ENCODE measurements at places on chromosomes 5 and 9. TPM values are rescaled to one million over a fixed set of nuclear protein-coding genes. Genes with fewer than 3 reads are reported as not detected.
A peak's percentile ranks its signal among the peaks of the same experiment; 100 is the strongest.

Gene ACOT12
- not detected for total RNA-seq

Gene KIF24
- total RNA-seq: 3.9 TPM

Gene FBP2
- not detected for total RNA-seq

Gene SPINK5
- 19.8 TPM for total RNA-seq

Gene SEPTIN8
- 58.6 TPM for total RNA-seq

Gene REEP5
- 35.4 TPM for total RNA-seq

Gene PDCD1LG2
- total RNA-seq: not detected

Gene AFAP1L1
- 0.36 TPM for total RNA-seq

DNA sequence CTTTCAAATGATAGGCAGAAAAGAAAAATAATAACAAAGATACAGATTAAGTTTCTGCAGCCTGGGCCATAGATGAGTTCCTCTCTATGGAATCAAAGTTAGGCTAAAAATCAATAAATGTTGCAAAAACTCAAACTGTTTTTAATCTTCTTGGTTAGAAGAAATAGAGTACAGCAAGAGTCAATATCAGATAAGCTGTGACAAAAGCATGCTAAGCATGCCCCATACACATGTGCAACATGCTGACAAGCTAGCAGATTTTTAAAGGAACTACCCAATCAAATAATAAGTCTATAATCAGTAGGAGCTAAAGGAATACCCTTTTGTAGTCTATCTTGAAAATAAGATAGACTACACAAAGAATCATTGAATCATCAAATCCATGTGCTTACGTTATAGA, 6.7 kb downstream of the ERP44 start:
- DNase-seq: no peak

DNA sequence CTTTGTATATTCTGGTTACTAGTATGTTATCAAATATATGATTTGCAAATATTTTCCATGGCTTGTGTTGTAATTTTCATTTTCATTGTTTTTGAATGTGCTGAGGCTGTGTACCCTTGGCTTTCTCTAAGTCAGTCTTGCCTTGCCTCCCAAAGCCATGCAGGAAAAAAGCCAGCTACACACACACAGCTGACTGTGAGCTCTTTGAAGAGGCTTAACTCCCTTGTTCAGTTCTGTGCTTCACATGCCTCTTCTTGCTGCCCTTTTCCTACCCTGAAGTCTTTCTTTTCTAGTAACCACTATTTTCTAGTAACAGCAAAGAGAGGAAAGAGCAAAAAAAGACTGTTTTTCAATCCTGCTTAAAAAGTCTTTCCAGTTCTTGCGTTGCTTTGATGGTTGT, 53.9 kb downstream of the KCNN2 start:
- DNase-seq: no peak

DNA sequence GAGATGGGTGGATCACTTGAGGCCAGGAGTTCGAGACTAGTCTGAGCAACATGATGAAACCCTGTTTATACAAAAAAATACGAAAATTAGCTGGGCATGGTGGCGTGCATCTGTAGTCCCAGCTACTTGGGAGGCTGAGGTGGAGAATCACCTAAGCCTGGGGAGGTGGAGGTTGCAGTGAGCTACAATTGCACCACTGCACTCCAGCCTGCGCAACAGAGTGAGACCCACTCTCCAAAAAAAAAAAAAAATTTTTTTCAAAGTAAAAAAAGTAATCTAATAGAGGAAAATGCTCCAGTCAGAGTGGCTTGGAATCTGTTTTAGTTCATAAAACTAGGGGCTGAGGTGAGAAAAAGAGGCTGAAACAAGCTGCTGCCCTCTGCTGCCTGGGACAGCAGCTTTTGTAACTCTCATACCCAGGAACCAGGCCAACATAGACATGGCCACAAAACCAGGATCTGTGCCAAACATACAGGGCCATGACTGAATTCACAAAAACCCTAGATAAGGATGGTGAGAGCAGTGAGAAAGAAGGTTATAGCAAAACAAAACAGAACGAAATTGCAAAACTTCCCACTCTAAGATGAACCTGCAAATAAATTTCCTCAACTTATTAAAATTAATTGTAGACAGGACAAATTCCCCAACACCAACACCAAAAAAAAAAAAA, 13.1 kb upstream of the DCAF12 start:
- no peak for DNase-seq

DNA sequence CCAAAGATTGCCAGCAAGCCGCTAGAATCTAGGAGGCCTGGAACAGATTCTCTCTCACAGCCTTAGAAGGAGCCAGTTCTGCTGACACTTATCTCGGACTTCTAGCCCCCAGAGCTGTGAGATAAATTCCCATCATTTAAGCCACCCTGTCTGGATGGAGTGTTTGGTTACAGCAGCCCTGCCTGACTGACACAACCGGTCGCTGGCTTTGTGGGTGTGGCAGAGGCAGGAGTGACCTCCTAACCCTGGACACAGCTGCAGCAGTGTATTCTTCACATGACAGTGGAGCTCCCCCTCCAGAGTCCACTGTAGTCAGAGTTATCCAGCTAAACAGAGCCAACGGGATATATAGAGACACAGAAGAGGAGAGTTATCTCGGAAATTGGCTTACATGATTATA, 21.2 kb upstream of the IL17B start:
- DNase-seq: no peak

- no peak for DNase-seq
Observed at GRCh38 chr5:71589903-71590302, 2.8 kb downstream of the MCCC2 start.

GRCh38 chr5:168578006-168578405, 1.2 kb downstream of the PANK3 start:
- DNase-seq: no peak

DNA sequence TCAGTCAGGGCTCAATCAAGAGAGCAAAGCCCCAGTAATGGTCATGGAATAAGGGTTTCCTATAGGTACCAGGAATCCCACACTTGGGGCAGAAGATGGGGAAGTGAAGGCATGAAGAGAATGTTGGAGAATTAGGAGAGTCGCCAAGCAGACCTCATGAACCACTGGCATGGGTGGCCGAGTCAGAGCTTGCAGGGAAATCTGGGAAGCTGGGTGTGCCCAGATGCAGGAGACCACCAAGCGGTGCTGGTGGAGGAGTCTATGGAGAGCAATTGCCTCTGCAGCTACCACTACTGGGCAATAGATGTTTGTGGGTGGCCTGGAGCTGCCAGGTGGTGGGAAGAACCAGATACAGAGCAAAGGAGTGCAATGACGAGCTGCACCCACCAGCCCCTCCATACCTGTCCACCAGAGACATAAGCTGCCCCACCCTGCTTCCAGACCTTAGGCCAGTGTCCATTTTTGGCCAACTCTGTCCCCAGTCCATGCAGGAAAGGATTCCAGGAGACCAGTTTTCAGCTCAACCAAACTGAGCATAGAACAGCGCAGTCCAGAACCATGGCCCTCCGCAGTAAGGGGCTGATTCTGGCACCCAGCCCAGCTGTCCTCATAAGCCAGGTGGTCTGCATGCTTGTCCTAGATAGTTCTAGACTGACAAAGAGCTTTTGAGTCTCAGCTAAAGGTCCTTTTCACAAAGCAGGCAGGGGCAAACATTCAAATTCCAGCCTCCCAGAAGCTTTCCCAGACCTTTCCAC, 323.9 kb downstream of the GADD45G start:
- no peak for DNase-seq

- DNase-seq: no peak
Observed at GRCh38 chr5:87081511-87082372, 185.9 kb upstream of the RASA1 start.

GRCh38 chr5:176736931-176737745, 73.2 kb upstream of the UNC5A start:
- DNase-seq: peak; percentile 47

DNA sequence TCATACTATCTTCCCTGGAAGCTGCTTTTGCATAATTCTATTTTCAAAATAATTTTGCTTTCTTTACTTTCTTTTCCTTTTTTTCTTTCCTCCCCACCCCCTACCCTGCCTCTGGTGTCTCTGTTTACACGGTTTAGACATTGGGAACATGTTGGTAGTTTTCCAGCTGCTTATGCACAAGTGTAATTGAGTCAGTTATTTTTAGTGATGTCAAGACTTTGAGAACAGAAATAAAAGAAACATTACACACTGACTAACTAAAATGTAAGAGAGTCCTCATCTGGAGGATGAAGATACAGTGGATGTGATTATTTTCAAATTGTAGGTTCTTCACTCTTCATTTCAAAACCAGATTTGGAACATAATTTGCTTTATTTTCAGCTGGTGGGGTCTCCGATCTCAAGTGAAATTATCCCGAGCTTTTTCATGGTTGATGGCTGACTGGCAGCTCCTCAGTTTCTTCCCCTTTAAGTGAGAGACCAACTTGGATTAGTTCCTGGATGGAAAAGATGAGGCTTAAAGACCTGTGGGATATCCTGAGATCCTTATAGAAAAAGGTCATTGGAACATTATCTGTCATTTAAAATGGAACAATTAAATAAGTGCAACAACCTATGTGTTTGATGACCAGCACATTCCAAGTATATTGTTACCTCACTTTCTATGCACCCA, 154.4 kb upstream of the ZNF462 start:
- DNase-seq: no peak

GRCh38 chr5:145834917-145835847, at the start of gene PRELID2:
TSS of gene PRELID2 (minus strand) at chr5:145835342. CDS start at chr5:145835251, 91 bp downstream.
- peak; percentile 62 for DNase-seq

DNA sequence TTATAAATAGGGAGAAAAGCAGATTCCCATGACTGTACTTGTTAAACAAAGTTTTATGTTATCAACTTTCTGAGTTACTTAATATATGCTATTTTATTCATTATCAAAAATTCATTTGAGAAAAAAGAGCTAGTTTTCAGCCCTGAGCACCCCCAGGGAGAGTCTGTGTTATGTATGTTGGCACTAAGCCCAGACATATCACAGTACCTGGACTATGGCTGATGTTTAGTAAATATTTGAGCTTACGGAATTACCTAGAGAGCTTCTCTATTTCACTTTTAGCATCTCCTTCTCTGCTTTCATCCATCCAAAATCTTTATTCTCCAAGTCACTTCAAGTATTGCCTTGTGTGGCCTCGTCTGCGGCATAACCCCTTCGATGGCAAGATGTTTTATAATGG, 225.9 kb upstream of the PCSK5 start:
- DNase-seq: no peak

- DNase-seq: no peak
Observed at GRCh38 chr5:91499943-91500531, 116.9 kb upstream of the ARRDC3 start.

- DNase-seq: no peak
Observed at GRCh38 chr5:55554585-55555202, 19.9 kb upstream of the PLPP1 start.

DNA sequence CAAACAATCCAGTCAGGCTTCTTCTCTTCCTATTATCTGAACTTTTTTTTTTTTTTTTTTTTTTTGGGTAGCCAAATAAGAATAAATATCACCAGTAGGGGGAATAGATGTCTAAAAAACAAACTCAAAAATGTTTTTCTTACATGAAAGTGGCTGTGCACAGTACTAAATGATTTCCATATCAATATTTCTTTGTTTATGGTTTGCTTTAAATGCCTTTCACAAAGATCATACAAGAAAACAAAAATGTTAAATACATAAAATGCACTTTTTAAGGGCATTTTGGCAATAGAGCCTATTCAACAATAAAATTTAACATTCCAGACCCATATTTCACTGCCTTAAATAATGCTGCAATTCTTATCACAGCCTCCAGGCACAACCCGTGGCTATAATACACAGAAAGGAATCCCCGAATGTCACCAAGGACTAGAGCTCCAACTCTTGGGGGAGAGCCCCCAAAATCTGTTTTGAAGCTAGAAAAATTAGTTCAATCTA, 91.1 kb upstream of the TBCA start:
- DNase-seq: no peak

- DNase-seq: no peak
Observed at GRCh38 chr9:131087354-131087893, 8.9 kb upstream of the AIF1L start.
